ENCODE measurements at places on chromosomes 4 and X.

- DNase-seq: no peak
Measured at GRCh38 chrX:18917831-18918230, 66.1 kb downstream of the PHKA2 start.

DNA sequence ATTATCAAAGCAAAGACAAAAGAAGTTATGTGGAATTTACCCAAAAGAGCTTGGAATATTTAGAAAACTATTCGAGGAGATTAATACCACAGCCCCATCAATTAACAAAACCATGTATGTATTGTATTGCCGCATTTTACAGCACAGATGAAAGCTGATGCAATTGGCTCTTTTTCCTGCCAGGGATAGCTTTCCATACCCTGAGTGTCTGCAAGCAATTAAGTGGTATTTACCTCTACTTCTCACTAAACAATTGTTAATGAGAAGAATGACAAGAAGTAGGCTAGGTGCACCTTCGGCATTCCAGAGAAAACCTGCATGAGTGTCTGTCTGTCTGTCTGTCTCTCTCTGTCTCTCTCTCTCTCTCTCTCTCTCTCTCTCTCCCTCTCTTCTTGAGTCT is 219.5 kb downstream of the PAPSS1 start:
- DNase-seq: no peak

DNA sequence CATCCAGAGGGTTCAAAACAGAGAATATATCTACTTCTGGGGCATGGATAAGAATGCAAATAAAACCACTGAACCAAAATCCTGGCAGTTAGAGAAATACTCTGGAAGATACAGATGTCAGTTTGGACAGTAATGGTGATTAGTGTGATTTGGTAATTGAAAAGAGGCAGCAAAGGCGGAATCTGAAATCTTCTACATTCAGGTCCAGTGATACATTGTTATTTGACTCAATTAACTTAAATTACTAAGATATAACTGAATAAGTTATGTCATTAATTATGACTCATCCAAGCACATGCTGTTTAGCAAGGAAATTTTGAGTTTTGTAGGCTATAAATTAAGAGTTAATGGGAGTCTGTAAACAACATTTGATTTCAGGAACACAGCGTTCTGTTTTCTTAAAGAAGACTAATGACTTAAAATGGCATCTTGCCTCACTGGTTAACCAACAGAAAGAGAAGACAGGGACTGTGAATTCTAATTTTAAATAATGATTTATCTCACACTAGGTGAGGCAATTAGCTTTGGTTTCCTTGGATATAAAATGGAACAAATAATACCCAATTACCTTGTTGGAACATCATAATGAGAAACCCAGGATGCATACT is 937.1 kb downstream of the PDHA2 start:
- DNase-seq: no peak

- no peak for DNase-seq
Measured at GRCh38 chr4:18536428-18536827, 514.9 kb upstream of the LCORL start.

DNA sequence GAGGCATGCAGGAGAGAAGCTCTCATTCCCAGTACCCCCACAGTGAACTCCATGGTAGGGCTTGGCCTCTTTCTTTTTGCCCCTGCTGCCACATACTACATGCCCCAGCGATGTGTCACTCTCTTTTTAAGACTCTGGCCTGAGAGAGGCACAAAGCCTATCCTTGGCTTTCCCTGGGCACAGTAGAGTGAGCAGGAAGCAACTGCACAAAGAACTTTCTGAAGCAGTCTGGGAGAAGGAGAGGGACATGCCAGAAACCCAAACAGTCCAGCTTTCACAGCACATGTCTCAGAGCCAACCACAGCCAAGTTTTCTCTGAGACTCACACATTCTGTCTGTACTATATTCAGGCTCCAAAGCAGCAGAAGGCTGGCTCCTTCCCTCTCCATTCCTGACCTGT is 7.9 kb upstream of the NALF2 start:
- no peak for DNase-seq

- peak; percentile 19 for DNase-seq
Measured at GRCh38 chr4:30725562-30725961, 5.4 kb downstream of the PCDH7 start.

GRCh38 chr4:135277068-135277979 is 1075.7 kb upstream of the PABPC4L start:
- DNase-seq: no peak

DNA sequence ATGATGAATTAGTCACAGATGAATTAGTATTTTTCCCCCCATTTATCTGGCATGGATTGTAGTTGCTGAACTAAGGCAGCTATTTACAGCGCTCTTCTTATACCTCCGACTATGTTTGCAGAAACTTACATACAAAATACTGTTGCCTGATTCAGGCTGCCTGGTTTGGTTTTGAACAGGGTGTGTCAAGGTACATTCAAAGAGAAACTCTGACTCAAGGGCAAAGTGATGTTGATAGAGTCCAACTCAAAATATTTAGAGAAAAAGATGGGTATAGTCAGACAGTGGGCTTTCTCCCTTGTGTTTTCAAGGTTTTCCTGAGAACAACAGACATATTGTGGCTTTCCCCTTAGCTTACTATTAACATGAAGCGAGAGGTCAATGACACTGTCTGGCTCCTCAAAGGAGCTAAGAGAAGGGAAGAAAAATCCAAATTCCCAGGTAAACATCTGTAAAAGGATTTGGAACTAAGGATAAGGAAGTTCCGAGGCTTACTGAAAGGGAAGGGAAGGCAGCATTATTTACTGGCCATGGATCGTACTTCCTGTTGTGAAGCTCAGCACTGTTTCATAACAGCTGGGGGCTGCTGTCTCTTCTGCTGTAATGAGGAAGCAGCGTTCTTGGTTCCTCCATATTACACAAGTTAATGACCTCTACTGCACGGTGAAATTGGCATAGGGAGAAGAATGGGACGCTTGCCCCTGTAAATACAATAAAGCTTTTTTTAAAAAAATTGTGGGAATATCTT is 30.9 kb downstream of the FAM9C start:
- DNase-seq: peak; percentile 81

DNA sequence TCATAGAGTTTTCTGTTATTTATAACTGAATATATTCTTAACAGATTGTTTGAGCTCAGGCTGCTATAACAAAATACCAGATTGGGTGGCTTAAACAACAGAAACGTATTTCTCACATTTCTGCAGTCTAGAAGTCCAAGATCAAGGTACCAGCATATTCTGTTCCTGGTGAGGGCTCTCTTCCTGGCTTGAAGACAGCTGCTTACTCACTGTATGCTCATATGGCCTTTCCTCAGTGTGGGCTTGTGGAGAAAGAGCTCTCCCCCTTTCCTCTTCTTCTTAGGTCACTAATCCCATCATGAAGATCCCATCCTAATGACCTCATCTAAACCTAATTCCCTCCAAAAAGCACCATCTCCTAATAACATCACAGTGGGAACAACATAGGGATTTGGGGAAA is 117.8 kb downstream of the RASGEF1B start:
- DNase-seq: no peak

DNA sequence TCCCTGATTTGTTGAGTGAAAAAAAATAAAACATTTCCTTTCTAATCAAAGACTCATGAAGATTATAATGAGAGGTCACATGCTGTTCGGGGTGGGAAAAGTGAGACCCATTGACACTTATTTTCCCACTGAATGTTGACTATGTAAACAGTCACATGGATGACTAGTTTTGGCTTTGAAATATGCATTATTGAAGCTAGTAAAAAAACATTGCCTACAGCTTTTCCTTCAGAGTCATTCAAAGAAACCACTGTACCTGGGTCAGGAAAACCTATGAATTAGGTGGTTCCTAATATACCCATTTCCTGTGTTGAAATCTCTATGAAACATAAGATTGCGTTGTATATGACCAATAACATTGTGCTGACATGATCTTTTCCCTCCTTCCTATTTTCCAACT is 251.2 kb downstream of the CFAP299 start:
- no peak for DNase-seq

GRCh38 chr4:80082693-80083092 is 9.7 kb upstream of the ANTXR2 start:
- no peak for DNase-seq

DNA sequence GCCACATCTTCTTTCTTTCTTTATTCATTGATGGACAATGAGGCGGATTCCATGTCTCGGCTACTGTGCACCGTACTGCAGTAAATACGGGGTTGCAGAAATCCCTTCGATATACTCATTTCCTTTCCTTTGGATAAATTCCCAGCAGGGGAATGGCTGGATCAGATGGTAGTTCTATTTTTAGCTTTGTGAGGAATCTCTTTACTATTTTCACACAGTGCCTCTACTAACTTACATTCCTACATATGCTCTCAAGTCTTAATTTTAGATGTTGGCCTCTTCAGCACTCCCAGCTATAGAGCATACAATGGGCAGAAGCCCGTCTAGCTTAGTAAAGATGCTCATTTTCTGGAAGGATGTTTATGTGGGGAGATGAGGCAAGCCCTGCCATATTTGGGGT is 317.4 kb downstream of the ASMT start:
- DNase-seq: no peak

GRCh38 chr4:148376151-148376550 is 66.1 kb downstream of the NR3C2 start:
- peak; percentile 92 for DNase-seq

DNA sequence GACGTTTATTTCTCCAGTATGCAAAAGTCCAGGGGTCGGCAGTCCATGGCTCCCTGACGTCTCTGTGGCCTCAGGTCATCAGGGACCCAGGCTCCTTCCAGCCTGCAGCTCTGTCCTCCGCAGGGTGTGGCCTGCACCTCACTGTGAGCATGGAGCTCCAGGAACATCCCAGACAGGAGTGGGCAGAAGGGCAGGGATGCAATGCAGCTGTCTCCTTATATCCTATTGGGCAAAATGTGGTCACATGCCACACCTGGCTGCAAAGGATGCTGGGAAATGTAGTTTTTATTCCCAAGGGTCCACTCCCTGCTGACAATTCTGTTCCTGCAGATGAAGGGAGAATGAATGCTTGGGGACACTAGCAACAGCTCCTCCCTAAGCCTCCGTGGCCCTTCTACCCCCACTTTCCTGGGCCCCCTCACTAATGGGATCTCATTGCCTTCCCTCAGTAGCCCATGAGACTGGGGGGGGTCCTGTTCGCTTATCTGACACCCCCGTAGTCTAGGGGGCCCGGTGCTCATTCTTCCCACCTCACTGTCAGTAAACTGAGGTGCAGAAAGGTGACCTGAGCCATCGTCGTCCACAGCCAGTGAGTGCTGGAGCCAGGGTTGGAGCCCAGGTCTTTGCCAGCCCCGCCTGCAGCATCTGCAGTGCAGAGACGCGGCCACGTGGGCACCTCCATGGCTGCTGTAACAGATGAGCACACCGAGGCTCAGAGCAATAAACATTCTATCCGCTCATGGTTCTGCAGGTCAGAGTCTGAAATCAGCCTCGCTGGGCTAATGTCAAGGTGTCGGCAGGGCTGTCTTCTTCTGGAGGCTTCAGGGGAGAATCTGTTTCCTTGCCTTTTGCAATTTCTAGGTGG is 5.9 kb upstream of the GRPEL1 start:
- DNase-seq: peak; percentile 64

- DNase-seq: peak; percentile 89
Measured at GRCh38 chr4:7398104-7398423, 36.7 kb downstream of the PSAPL1 start.

DNA sequence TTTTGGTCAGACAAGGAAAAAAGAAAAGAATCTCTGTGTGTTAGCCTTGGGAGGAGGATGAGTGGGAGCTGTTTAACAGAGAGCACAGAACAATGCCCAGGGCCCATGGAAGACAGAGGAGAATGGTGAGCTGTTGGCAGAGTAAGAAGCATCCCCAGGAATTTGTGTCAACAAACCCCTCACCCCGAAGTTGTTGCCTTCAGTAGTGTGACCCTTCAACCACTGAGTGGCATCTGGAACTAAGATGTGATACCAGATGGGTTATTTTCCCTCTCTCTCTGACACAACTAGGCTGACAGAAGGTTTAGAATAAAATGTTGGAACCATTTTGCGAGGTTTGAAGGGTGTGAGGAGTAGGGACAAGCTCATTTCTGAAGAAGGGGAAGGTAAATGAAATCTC is 25.1 kb downstream of the IGSF1 start:
- DNase-seq: no peak

- DNase-seq: no peak
Measured at GRCh38 chrX:72430405-72430968, 124.8 kb upstream of the CITED1 start.

- no peak for DNase-seq
Measured at GRCh38 chr4:6480534-6481088, 8.2 kb upstream of the PPP2R2C start.

DNA sequence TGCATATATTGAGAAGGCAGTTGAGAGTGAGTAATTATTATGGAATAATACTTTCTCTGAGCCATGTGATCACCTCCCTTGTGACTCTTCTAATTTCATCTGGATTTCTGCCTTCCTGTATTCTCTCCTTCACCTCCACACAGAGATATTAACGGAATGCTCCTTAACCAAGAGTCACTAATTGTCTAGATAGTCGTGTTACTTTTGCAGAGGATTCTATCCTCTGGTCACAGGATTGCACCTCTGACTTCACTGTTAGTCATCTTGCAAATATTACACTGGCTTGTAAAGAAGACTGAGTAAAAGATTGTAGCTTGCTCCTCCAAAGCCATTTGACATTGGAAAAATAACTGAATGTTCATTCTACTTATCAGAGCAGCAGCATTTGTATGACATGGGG is 160.9 kb downstream of the SH2D1A start:
- DNase-seq: no peak

- peak; percentile 83 for DNase-seq
Measured at GRCh38 chr4:183986971-183987946, 82.2 kb downstream of the STOX2 start.

GRCh38 chr4:169485791-169486742 is 126.3 kb downstream of the NEK1 start:
- DNase-seq: peak; percentile 83

DNA sequence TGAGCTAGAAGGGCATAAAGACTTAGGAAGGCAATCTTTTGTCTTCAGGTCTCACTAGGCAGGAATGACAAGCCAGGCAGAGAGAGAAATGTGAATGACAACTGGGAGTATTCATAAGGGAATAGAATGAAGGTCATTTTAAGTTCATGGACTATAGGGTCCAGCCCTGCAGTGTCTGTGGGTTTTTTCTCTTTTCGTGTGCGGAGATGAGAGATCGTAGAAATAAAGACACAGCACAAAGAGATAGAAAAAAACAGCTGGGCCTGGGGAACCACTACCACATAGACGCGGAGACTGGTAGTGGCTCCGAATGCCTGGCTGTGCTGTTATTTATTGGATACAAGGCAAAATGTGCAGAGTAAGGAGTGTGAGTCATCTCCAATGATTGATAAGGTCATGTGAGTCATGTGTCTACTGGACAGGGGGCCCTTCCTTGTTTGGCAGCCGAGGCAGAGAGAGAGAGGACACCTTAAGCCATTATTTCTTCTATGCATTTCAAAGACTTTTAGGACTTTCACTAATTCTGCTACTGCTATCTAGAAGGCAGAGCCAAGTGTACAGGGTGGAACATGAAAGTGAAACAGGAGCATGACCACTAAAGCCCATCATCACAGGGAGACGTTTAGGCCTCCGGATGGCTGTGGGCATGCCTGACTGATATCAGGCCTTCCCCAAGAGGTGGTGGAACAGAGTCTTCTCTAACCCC is 921.8 kb upstream of the PCDH10 start:
- no peak for DNase-seq

Data from lung (tissue), 17 donors.